ENCODE measurements at places on chromosomes 11 and 22.

GRCh38 chr11:33317662-33318061 lies 60.5 kb downstream of the HIPK3 start:
- no peak for DNase-seq

DNA sequence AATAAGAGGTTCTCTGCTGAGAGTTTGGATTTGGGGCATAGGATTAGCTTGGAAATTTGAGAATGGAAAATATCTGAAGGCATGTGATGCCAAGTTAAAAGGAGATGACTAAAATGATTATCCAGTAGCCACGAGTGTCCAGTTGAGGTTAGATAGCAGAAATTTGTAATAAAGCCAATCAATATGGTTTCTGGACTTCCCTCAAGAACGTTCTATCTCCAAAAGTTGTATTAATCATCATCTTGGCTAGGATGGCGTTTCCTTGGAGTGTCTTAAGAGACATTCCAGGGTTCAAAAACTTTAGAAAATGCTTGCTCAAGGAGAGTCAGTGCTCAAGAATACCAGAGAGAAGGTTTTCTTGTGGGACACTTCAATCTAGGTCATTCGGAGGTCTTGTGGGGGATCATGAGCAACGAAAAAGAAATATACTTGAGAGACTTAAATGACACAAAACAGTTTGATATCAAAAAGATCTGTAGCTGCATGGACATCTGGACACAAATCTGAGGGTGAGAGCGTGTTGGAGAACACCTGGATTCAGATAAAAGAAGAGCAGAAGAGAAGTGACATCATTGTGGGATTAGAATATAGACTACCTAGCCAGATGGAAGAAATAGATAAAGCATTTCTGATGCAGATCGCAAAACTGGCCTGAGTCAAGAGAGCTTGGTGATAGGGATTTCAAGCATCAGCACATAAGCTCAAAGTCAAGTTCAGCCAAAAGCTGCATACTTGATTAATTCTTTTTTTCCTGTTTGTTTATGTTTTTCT lies 97.7 kb downstream of the ARFGAP2 start:
- no peak for DNase-seq

- DNase-seq: no peak
Observed at GRCh38 chr11:67238894-67239782, 27.1 kb upstream of the GRK2 start.

DNA sequence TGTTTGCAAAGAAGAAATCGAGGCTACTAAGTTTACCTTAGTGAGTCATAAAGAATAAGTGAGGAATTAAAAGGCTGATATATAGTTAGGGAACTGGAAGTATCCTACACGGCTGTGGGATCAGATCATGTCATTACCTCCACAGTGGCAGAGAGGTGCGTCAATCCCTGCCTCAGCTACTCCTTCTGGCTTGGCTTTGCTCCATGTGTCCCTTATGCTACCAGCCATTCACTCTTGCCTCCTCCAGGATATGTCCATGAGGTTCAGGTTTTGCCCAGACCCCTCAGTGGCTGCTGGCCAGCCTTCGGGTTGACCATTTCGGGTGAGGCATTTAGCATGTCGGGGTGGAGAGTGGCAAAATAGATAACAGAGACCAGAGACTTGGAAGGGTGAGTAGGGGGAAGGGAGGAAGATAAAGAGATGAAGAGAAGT lies 153.4 kb downstream of the LDLRAD3 start:
- no peak for DNase-seq

DNA sequence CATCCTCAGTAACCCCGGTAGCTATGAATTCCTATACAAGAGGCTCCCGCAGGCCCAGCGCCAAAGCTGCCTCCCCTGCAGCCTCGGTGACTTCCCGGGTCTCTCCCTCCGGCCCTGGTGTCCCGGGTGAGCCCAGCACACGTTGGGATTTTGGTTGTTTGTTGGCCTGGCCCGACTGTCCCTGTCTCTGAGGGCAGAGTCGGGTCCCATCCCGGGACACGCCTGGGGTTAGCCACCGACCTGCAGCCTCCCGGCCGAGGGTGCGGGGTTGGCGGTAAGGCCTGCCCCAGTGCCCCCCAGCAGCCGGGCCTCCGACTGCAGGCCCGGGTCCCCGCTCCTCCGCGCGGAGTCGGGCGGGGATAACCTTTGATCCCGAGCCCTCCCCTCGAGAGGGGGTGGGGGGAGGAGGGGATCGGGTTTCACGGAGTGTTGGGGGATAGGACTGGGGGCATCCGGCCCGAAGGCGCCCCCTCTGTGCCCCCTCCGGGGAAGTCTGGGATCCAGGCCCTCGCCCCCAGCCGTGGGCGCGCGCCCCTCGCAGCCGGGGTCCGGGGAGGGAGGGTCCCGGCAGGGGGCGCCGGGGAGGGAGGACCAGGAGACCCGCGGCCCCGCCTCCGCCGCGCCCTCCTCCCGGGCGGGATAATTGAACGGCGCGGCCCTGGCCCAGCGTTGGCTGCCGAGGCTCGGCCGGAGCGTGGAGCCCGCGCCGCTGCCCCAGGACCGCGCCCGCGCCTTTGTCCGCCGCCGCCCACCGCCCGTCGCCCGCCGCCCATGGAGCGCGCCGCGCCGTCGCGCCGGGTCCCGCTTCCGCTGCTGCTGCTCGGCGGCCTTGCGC lies at the start of gene FBLN1:
TSS of gene FBLN1 (plus strand) at position 669 of the 835 bp plus-strand sequence. CDS start at position 772, 103 bp downstream.
- DNase-seq: no peak

DNA sequence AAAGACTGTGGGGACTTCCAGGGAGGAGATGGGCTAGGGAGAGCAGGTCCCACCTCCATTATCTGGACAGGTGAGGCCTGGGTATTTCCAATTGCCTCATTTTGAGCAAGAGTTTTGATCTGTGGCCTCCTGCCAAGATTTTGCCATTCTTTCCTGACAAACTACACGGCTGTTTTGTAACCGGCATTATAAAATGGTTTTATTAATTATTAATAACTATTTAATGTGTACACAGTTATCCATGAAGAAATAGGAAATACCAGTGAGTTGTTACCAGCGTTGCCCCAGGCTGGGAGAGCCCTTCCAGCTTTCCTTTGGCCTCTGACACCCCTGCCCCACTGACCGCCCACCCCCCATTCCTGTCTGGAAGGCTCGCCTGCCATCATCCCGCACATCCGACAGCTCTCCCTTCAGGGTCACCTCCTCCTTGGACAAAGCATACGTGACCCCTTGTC lies 14.9 kb upstream of the SEC14L3 start:
- DNase-seq: no peak

- no peak for DNase-seq
Observed at GRCh38 chr11:61195719-61196118, 7.6 kb upstream of the PGA3 start.

DNA sequence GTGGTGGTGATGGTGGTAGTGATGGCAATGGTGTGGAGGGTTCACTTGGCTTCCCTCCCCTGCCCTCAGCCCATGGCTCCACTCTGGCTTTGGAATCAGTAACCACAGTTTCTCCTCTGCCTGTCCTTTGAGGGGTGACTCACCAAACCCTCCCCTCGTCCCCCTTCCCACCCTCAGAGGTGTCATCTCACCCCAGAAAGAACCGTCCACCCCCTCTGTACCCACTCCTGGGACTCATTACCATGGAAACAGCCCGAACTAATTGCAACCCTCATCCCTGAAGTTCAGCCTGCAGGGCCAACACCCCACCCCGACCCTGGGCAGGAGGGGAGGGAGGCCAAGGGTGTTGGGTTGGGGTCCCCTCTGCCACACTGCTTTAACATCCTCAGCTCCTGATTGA lies 26.6 kb downstream of the PHLDB1 start:
- DNase-seq: no peak

DNA sequence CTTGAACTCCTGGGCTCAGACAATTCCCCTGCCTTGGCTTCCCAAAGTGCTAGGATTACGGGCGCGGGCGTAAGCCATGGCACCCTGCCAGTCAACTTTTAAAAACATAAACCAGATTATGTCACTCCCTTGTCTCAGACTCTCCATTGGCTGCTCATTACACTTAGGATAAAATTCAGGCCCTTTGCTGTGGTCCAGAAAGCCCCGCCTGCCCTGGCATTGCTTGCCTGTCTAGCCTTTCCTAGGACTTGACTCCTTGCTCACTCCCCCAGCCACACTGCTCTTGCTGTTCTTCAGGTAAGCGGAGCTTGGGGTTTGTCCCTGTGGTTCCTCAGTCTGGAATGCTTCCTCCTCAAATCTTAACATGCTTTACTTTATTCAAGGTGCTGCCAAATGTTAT lies 30.5 kb downstream of the DIXDC1 start:
- no peak for DNase-seq

- no peak for DNase-seq
Observed at GRCh38 chr22:19803736-19804267, 43.2 kb downstream of the TBX1 start.

DNA sequence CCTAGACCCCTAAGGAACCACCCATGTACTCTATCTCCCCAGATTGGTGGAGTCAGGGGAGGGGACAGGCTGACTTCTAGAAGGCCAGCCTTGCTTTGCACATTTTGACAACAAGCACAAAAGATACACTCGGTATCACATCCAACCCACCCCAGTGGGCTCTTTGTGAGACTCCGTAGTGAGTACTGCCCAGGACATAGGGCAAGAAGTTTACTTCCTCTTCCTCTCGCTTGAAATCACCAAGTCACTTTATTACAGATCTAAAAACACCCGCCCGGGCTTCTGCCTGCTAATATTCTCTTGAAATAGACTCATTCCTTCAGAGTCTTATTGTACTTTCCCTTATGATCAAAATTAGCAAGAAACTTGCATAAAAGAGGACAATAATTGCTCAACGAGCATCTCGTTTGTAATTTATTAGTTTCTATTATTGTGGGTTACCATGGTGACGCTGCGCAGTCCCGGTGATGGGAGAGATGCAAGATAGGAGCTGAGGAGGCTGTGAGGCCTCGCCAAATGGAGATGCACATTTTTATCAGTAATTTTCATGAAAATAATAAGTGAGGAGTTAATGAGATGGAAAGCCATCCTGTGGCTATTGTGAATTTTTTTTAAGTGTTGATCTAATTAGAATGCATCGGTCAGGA lies 96.9 kb downstream of the FEZ1 start:
- DNase-seq: no peak

- no peak for DNase-seq
Observed at GRCh38 chr11:32198053-32198452, 107.2 kb downstream of the RCN1 start.

GRCh38 chr11:19959648-19960059 lies 200.6 kb downstream of the DBX1 start:
- no peak for DNase-seq

Measured in GF-D8 (cell line).